ENCODE measurements at places on chromosomes 1 and 21.

GRCh38 chr1:204466416-204467405, 27.9 kb downstream of the PIK3C2B start:
- no peak for DNase-seq

DNA sequence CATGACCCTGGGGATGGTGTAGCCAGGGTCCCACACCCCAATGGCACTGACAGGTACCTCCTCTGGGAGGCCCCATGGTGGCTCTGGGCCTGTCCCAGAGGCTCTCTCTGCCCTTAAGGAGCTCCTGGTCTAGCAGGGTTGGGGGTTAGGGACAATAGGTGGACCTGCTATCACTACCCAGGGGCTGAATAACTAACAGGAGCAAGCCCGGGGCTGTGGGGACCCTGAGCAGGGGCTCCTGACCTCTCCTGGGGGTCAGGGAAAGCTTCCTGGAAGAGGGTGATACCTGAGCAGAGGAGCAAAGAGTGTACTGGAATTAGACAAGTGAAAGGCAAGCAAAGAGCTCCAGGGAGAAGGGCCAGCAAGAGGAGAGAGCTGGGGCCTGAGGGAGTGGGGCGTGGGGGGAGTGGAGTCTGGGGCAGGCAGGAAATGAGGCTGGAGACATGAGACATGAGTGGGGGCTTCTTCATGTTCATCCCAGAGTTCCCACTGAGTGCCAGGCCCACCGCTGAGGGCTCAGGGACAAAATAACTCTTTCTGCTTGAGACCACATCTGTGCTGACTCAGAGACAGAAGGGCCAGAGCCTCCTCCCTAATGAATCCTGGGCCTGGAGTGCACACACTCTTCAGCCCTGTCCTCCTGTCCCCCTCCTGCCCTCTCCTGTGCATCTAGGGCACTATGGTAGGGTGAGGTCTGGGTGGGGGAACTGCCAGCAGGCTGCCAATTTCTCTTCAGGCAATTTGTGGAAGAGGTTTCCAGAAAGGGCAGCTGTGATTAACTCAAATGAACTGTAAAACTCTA, 517.6 kb downstream of the PTPRU start:
- no peak for DNase-seq

- DNase-seq = no peak
These were observed 357.1 kb downstream of the BARHL2 start for GRCh38 chr1:90359994-90360393.

DNA sequence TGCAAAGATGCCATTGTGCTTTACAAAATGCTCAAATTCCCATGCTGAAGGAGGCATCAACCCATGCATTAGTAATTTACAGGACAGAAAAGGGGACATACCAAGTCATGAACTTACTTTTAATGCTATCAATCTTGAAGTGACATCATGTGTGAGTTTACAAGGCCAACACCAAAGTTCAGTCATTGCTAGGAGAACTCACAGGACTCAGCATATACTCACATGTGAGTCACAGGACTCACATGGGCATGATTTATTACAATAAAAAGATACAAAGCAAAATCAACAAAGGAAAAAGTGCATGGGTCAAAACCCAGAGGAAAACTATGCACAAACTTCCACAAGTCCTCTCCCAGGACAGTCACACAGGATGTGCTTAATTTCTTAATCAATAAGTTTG, 1656.0 kb downstream of the MRPL39 start:
- no peak for DNase-seq

GRCh38 chr1:183953031-183953430, 84.5 kb downstream of the COLGALT2 start:
- DNase-seq = no peak

DNA sequence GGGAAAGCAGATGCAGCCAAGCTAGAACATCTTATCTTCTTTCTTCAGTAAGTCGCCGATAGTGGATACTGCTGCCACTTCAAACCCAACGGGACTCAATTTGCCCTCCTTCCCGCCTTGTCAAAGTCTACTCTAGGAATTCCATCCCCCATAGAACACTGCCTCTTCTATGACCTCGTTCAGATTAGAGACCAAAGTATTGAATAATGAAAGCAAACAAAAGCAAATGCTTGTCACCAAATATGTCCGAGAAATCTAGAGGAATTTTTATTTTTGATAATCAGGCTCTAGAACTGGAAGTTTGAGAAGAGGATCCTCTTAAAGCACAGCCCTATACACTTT, 853 bp upstream of the RRAGC start:
- no peak for DNase-seq

GRCh38 chr21:35420656-35421055, 371.6 kb upstream of the RUNX1 start:
- DNase-seq = no peak

- no peak for DNase-seq
These were observed 77.8 kb upstream of the CD55 start for GRCh38 chr1:207243442-207244408.

GRCh38 chr1:100428160-100428559, 75.9 kb downstream of the CDC14A start:
- DNase-seq = no peak

GRCh38 chr1:242718967-242719366, 194.5 kb upstream of the PLD5 start:
- no peak for DNase-seq

DNA sequence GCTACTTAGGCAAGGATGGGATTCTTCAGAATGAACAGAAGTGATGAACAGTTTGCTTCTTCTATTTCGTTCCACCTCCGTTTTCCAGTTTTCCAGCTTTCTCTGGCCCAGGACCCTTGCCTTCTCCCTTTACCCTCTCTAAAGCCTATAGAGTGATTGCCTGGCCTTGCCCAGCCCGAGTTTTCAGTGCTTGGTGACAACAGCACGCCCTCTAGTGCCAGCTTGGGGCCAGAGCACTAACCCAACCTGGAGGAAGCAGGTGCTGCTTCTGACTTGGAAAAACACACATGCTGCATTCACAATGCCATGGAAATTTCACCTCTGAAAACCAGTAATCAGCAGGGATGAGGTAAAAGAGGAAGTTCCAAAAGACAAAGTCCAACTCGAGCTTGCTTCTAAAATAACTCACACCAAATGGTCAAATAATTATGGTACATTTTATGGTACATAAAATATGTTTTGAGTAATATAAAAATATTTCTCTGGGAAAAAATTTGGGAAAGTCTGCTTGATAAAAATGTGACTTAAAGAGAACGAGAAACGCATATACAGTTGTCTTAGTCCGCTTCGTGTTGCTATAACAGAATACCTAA, 26.1 kb downstream of the UBE2T start:
- peak; percentile 62 for DNase-seq

GRCh38 chr1:36099681-36100341, 11.1 kb downstream of the ADPRS start:
- DNase-seq = peak; percentile 77

DNA sequence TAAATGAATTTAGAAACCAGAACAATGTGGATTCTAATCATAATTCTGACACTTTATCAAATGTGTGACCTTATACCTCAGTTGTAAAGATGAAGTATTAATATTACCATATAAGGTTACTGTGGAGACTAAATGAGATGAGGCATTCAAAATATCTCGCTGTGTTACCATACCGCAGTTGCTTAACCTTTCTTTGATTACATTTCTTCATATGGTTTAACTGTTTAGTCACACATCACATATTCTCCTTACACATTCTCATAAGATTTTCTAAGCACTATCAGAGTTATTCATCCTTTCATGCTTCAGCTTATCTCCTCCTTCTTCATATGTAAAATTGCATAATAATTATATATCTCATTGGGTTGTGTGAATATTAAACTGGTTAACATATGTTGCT, 88.9 kb downstream of the LRRC53 start:
- no peak for DNase-seq

DNA sequence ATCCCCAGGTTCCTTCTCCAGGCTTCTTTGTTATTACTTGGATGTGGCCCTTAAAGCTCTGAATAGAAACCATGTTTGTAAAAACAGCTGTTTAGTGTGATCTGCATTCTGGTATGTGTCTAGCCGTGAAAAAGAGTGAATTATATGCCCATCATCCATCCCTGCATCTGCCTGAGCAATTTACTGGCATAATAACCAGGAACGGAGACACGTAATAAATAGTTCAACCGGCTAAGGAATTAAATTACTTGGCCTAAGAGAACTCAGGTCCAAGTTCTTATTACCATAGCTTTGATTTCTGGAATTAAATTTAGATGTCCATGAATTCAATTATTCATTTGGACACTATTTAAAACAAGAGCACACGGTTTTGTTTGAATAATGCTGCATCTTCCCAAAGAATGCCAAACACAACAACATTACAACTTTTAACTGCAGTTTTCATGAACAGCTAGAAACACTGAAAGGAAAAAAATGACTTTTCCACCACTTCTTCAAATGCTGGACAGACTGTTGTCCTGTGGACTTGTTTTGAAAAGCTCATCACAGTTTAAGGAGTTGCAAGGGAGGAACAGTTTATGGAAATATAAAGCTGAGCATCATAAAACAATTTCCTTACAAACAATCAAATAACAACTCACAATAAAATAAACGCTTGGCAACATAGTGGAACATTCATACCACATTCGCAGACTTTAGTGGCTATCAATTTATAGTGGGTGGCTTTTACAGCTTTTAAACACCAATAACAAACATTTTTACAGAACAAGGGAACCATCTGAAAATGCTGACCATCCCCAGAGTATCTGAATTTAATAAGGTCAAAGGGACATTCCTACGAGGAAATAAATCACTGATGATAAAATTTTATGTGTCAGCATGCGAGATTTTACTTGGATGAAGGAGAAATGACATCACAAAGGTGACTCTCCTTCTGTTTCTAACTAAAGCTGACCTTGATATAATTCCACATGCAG, 144.7 kb downstream of the APP start:
- DNase-seq = no peak

DNA sequence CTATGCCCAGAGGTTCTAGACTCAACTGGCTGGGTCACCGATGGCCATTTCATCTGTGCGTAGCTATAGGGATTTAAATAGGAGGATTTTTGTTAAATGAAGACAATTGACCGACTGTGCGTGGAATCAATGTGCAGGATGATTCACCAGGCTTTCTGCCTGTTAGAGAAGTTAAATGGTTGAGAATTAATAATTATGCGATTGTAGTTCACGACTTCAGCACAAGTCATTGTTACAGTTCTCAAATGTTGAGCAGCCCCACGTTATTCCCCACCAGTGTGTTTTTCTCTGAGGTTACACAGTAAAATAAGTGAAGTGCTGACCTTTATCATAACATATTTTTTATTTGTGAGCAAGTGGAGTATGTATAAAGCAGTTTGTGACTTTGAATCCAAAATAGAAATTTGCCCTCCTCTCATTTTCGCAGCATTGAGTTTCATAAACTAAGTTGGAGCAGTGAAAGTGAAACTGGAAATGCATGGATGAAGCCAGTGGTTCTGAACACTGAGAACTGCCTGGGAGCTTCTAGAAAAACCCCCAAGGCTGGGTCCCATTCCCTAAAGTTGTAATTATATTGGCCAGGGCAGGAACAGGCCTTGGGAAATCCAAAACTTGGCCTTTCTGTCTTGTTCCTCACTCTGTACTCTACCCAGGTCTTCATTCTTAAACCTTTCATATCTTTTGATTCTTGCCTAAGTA, 102.6 kb downstream of the GALNT2 start:
- no peak for DNase-seq

DNA sequence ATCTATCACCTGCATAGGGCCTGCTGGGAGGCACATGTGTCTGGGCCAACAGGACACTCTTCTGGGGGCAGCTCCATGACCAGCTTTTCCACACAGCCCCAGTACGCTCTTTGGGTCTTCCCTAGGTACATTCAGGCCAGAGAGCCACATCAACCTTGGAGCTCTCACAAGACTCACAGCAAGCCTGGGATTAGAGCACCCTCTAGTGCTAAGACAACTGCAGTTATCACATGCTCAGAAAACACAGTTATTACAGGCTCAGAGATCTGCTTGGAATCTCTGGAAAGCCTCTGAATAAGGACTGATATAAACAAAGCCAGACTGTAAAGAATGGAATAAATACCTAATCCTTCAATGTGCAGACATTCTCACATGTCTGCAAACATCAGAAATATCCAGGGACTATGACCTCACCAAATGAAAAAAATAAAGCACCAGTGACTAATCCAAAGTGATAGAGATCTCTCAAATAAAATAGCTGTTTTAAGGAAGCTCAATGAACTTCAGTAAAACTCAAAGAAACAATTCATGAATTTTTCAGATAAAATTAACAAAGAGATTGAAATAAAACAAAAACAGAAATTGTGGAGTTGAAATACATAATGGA, 563.9 kb upstream of the NR5A2 start:
- DNase-seq = peak; percentile 4

DNA sequence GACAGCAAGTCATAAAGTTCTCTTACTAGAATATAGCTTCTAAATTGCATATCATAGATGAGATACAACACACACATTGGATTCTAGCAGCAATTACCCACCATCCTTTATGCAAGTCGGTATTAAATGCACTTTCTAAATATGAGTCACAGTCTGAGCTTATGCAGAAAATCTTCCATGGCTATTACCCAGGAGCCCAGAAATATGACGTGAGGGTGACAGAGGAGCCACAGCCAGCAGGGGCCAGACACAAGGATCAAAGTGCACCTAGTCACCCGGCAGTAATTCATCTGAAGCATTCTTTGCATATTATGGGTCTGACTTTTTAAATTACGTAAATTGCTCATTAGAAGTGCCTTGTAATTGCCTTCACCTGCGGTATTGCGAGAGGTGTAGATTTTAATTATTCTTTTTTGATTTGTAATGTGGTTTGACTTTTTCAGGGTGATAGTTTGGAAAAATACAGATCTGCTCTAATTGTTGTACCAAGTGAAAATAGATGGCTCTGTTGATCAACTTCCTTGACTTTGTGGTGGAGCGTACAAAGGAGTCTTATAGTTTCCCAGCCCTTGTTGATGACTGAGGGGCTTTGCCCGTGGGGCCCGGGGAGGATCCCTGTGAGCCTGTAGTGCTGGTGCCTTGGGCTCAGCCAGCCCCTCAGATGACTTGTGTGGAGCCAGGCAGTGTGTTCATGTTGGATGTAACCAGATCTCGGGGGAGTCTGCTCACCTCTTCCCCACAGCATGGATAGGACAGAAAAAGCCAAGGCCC, 470.0 kb upstream of the VAMP3 start:
- DNase-seq = no peak

DNA sequence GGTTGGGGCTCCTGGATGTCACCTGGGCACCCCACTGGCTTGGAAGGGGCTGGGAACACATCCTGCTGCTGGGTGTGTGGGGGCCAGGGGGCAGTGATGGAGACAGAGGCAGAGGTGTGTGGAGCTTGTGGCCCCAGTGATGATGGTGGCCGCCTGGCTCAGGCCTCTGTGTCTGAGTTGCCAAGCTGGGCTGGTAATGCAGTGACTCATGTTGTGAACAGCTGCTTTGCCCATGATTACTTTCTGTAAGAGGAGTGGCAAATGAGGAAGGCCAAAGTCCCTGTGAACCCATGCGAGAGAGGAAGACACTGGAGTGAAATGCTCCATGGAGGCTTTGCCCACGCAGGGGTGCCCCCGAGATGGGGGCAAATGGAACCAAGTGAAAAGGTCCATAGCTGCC, 86.8 kb downstream of the KCNJ6 start:
- DNase-seq = no peak

- no peak for DNase-seq
These were observed 276.0 kb downstream of the MRPL39 start for GRCh38 chr21:25331286-25331685.
